ENCODE measurements at places on chromosomes 7 and 10. TPM values are rescaled to one million over a fixed set of nuclear protein-coding genes. Genes with fewer than 3 reads are reported as not detected.

Gene AGBL3
- 2.3 TPM for total RNA-seq

Gene VPS37D
- total RNA-seq, result 0.21 TPM

Gene CPA2
- total RNA-seq, result 1.9 TPM

Gene CPA4
- 0.37 TPM for total RNA-seq

Gene HABP2
- total RNA-seq, result 0.16 TPM

Gene SLC29A4
- total RNA-seq, result 0.72 TPM

Gene CASD1
- 11.8 TPM for total RNA-seq

Gene CCDC136
- total RNA-seq, result 1.8 TPM

Gene SLF2
- total RNA-seq, result 19.6 TPM

Gene CPEB3
- 1.7 TPM for total RNA-seq

Gene TRIM74
- total RNA-seq, result 0.31 TPM

Gene NPSR1
- not detected for total RNA-seq

Gene BUD31
- total RNA-seq, result 134 TPM

Gene CNTNAP2
- 0.08 TPM for total RNA-seq

Gene UPF2
- total RNA-seq, result 30.6 TPM

Gene GJD4
- not detected for total RNA-seq

Gene GIMAP8
- 6.2 TPM for total RNA-seq

Gene IMPDH1
- 56.0 TPM for total RNA-seq

Gene HMX3
- total RNA-seq, result 60.5 TPM

Gene ANKRD2
- total RNA-seq, result not detected

Gene ANLN
- 29.1 TPM for total RNA-seq

Gene RFC2
- 73.3 TPM for total RNA-seq

Gene SLIT1
- total RNA-seq, result 0.15 TPM

Gene NKX2-3
- total RNA-seq, result not detected

Gene AZGP1
- total RNA-seq, result 0.64 TPM
